ENCODE measurements at places on chromosomes 7 and 10.

DNA sequence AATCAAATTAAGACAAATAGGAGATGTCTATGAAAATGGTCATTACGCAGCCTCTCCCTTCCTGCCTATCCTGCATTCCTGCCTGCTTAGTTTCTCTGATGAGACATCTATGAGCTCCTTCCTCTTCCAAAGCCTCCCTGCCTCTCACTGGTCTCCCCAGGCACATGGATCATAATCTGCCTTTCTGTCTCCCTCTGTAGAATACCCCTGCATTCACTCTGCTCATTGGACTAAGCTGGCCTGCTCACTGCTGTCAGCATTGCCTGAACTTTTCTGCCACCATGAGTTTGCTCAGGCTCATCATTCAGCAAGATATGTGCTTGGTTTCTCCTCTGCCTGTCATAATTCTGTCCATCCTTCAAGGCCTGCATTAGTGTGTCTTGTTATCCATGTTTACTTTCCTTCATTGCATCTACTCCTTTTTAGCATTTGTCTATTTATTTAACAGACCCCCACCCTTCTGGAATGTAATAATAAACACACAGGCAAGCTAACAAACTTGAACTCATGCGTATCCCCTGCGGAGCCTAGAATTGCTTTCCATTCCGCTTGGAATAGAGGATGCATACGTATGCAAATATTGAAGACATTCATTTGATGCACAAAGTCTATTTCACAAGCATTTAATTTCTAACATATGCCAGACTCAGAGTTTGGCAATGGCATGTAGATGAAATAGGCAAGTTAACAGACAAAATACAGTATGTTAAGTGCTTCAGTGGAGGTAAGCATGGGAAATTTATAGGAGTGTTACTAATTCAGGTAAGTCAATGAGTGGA, 88.3 kb downstream of the PTPRZ1 start:
- DNase-seq: no peak

- DNase-seq: no peak
These were observed 191.9 kb downstream of the ELFN1 start for GRCh38 chr7:1861799-1862458.

DNA sequence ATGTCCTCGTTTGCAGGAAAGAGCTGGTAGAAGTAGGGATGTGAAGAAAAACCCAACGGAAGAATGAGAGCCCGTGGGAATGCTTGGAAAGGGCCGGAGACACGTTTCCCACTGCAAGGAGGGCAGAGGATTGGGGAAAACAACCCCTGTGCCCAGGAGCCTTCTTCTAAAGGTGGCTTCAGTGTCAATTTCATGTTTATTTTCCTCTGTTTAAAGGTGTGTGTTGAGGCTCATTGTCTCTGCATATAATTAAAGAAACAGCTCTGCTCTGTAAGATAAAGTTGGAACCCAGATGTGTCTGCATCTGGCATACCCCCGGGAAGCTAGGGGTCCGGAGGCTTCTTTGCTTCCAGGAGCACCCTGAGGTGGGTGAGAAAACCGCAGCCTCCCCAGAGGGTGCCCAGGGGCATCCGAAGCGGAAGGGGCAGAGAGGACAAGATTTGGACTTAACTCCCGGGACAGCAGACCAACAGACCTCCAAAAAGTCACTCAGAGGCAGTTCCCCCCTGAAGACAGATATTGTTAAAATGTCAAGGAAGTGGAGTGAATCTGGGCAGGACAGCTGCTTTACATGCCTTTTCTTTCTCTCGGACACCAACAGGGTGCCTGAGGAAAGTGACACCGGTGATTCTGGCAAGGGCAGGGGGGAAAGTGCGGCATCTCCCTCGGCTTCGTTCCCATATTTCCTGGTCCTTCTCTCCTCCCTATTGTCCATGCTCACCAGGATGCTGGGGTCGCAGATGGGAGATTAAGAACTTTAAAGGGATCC, 8.6 kb upstream of the GATA3 start:
- DNase-seq: no peak

DNA sequence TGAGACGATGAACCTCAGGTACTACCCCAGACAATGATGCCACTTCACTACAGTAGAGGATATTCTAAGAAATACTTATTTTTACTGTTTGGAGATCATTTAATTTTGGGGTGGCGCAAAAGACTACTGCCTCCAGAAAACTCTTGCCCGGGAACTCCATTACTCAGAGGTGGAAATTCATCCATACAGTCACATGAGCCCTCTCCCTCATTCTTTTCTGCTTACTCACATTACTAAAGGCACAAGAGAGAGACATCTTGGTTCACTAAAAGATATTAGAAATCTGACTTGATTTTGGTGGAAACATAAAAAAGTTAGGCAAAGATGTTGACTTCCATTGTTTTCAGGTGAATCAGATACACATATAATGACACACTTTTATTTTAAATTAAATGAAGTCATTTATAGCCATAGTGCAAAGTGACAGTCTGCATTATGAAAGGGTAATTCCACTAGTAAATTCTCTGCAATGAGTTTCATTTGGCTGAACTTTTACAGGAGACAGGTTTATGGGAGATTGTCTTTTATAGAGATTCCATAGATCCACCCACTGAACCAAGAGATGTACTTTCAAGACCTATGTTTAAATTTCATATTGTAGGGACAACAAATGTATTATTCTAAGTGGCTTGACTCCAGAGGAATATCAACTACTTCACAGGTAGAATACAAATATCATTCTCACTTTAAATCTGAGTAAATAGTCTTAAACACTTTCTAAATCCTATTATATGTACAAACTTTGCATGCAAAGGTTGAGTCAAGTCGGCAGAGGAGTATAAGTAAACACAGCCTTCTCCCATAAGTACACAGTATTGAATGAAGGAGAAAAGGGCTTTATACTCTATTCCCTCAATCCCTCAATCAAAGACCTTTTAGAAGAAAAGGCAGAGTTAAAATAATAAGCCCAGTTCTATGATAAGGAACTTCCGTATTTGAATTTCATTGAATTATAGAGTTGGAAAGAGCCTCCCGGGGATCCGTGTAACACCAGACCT, 18.8 kb downstream of the NEBL start:
- no peak for DNase-seq

GRCh38 chr7:139844779-139845442, 15.8 kb downstream of the TBXAS1 start:
- no peak for DNase-seq

DNA sequence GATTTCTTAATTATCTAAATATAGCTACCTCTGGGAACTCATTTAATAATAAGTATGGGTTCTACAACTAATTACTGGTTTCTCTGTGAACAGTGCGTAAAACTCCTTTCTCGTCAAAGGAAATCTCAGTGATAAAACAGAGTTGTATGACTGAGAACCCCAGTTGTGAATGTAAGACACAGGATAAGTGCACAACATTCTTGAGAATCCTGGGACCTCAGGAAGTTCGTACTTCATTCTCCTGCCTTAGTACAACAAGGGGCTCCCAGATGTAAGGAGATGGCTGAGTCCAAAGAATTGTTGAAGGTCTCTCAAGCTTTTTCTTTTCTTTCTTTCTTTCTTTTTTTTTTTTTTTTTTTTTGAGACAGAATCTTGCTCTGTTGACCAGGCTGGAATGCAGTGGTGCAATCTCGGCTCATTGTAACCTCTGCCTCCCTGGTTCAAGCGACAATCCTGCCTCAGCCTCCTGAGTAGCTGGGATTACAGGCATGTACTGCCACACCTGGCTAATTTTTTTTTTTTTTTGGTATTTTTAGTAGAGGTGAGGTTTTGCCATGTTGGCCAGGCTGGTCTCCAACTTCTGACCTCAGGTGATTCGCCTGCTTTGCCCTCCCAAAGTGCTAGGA, 12.5 kb downstream of the DENND10 start:
- DNase-seq: no peak

- no peak for DNase-seq
These were observed 37.2 kb upstream of the BTBD16 start for GRCh38 chr10:122233857-122234348.

DNA sequence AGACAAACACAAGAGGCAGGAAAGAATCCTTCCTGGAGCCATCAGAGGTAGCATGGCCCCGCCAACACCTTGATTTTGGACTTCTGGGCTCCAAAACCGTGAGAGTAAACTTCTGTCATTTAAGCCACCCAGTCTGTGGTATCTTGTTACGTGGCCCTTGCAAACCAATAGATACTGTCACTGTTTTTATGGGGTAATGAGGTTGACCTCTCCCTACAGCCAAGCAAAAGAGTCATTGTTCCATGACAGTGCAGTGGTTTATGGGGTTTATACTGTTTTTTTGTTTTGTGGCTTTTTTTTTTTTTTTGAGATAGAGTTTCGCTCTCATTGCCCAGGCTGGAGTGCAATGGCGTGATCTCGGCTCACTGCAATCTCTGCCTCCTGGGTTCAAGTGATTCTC, 32.8 kb downstream of the KIAA1549 start:
- no peak for DNase-seq

GRCh38 chr7:99666013-99666395, 13.8 kb downstream of the CYP3A5 start:
- DNase-seq: no peak
